ENCODE measurements at places on chromosomes 16 and 17.

- no peak for DNase-seq
Measured at GRCh38 chr16:71565812-71566700, 10.8 kb downstream of the TAT start.

DNA sequence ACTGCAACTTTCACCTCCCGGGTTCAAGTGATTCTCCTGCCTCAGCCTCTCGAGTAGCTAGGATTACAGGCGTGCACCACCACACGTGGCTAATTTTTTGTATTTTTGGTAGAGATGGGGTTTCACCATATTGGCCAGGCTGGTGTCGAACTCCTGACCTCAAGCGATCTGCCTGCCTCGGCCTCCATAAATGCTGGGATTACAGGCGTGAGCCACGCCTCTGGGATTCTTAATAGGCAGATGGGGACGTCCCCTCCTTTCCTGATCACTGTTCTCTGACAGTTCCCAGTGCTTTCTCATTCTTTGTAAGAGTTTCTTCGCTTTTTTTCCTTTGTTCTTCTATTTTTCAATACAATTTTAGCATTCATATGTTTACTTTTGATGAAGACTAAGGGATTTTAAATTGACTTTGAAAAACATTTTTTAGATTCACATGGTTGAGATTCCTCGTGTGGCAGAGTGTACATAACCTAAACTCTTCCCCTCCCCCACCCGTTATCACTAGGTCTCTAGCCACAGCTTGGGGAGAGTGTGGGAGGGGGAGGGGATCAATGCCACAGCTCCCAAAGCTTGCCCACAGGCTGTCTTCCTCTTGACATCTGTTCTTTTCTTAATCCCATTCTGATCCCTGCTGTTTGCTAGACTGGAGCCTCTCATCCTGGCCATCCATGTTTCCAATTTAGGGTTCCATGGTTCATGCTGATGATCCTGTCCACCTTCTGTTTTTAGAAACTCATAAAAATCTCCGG is 11.0 kb downstream of the ADORA2B start:
- DNase-seq = no peak

DNA sequence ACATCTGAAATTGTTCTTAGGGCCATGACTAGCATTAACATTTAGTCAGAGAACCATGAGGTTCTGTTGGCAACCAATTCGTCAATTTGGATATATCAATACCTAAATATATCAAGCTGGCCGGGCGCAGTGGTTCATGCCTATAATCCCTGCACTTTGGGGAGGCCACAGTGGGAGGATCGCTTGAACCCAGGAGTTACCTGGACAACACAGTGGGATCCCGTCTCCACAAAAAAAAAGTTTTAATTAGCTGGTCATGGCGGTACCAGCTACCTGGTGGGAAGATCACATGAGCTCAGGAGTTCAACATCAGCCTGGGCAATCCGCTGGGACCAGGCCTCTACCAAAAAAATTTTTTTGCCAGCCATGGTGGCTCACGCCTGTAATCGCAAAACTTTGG is 8.4 kb downstream of the YWHAE start:
- DNase-seq = no peak

DNA sequence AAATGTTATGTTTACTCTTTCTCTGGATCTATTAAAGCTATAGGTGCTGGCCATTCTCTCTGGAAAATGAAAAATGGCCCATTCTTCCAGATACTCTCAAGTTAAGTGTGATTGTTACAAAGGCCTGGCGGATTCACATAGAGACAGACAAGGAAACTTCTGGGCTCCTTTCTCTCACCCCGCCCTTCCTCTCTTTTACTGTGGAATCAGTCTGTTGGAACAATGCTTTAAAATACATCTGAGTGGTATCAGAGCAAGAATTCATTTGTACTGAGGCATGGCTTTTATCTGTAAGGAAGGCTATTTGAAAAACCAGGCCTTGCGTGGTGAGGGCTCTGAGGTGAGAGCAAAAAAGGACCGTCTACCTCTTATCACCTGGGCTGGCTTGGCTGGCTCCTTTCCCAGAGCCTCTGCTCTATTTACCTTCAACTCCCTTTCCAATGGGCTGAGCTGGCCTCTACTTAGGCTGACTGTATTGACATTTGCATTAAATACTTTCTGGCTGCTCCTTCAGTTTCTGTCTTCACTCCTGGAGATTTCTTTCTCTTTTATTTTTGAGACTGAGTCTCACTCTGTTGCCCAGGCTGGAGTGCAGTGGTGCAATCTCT is 274.0 kb downstream of the PHKB start:
- DNase-seq = no peak

GRCh38 chr16:17397499-17397891 is 73.3 kb downstream of the XYLT1 start:
- no peak for DNase-seq

GRCh38 chr17:29583324-29584248 is 5.9 kb downstream of the GIT1 start:
- DNase-seq = no peak

All from KG1 (cell line).